Stimulated activated CD8-positive, alpha-beta memory T cell treated with anti-CD3 and anti-CD28 coated beads, Interleukin-7, amount 100 ng/mL, for 48 hours (primary cell): ENCODE measurements at places on chromosomes 16 and 17.

GRCh38 chr17:22470411-22471175 is 778.3 kb downstream of the KCNJ18 start:
- no peak for DNase-seq

GRCh38 chr16:21145738-21146137 is 4.9 kb downstream of the DNAH3 start:
- no peak for DNase-seq

DNA sequence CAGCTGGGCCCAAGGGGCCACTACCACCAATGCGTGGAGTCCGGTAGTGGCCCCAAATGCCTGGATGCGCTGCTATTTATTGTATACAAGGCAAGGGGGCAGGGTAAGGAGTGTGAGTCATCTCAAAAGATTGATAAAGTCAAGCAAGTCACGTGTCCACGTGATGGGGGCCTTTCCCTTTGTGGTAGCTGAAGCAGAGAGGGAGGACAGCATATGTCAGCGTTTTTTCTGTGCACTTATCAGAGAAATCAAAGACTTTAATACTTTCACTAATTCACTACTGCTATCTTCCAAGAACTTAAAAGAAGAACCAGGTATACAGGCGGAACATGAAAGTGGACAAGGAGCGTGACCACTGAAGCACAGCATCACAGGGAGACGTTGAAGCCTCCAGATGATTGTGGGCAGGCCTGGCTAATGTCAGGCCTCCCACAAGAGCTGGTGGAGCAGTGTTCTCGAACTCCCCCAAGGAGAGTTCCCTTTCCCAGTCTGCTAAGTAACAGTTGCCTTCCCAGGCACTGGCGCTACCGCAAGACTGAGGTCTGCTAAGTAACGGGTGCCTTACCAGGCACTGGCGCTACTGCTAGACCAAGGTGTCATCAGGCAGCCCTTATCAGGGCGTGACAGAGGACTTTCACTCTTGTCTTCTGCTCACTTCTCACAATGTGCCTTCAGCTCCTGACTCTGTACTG is 10.8 kb upstream of the ASB16 start:
- DNase-seq, result no peak

DNA sequence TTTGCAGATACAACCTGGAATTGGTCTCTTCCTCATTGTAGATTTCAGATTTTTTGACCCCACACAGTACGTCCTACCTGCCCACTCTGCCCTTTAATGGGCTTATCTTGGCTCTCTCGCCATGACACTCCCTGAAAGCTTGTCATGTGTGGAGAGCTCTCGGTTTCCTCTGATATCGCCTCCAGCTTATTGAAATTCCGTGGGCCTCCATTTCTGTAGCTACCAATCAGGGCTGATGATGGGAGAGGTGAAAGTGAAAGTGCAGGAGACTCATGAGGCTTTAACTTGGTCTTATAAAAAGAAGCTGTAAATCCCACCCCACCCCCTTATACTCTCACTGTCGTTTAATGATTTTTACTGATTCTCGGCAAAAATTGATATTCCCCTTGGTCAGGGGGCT is 17.7 kb downstream of the HOXB1 start:
- no peak for DNase-seq

DNA sequence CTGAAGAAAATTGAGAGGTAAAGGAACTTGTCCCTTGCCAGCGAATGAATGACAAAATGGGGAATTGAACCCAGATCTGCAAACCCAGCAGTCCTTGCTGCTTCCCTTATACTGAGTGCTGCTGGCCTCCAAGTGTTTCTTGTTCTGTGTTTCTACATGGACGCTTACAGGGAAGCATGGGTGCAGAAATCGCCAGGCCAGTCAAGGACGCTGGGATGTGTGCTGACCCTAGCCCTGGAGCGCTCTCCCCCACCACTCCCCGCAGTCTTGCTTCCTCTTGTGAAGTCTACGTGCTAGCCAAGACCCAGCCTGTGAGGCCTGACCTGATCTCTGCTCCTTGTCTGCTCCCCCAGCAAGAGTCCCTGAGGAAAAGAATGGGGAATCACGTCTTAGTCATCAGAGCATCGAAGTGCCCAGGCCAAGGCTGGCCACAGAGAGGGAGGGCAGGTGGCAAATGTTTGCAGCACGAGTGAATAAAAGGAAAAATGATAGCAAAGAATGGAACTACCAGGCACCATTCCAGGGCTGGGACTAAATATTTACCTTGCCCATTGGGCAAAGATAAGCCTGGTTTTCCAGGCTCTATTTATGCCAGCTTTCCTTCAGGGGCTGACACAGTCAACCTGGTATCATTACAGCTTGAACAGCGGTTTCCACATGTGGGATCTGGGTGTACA is 17.4 kb downstream of the CA4 start:
- no peak for DNase-seq

DNA sequence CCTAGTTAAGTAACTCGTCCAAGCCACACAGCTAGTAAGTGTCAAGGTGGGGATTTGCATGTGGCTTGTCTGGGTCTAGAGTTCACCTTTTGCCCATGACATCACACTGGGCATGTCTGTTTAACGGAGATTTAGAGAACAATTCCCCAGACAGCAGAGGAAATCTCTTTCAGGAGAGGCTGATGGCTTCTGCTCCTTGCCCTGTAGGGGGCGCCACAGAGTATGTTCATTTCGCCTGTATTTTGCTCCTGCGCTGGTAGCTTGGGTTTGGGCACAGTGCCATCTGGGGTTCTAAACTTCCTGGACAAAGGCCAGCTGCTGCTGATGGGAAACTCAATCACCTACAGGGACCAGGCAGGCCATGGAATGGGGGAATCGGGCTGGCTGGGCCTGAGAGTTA is 20.4 kb downstream of the OTOA start:
- DNase-seq, result no peak

- DNase-seq, result no peak
These were observed 90.2 kb upstream of the CBX4 start for GRCh38 chr17:79929257-79930061.

DNA sequence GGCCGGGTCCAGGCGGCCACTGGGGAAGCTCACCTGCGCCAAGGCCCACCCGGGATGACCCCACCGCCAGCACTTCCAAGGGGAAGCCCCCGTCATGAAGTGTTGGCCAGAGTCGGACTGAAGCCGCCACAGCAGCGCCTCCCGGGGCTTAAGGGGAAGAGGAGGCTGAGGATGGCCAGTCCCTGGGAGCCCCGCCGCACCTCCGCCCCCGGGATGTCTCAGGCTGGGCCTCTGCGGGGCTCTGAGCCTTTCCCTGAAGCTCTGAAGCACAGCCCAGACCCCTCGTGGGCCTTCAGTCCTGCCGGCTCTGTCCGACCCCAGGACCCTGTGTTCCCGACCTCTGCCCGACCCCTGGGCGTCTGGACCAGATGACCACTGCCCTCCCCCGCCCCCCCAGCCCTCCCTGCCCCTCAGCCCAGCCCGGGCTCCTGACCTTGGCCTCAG is 42.8 kb upstream of the ACSF3 start:
- no peak for DNase-seq

GRCh38 chr17:83171661-83172060 is 92.3 kb downstream of the METRNL start:
- DNase-seq, result no peak

GRCh38 chr16:79885320-79885719 is 284.8 kb upstream of the MAF start:
- no peak for DNase-seq

- DNase-seq, result no peak
These were observed 6.8 kb downstream of the OSGIN1 start for GRCh38 chr16:83959656-83960434.

- no peak for DNase-seq
These were observed 1.0 kb downstream of the LYRM1 start for GRCh38 chr16:20901436-20902112.

DNA sequence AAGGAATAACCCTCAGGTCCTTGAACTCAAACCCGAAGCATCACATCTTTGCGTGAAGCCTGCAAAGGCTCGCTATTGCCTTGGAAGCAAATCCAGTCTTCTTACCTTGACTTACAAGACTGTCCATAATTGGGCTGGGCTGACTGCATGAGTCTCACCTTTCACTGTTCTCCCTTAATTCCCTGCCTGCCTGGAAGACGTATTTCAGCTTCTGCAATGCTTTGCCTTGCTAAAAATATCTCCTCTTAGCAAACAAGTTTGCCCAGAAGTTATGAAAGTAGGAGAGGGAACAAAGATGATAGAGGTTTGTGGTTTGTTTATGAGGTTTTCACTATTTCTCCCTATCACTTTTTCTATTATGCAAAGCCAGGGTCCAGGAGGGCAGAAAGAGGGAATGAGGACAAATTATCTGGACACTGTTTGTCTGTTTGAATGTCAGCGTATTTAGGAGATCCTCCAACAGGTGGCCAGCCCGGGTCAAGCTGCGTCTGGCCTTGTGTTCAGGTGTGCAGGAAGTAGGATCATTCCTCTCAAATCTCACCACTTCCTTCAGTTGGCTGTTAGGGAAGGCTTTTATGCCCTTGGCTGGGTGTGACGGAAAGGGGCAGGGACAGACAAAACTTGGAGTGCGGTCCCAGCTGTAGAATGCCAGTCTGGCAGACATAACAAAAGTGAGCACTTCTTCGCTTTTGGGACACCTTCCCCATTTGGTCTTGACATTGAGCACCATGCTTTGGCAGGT is 488.9 kb downstream of the CDH13 start:
- DNase-seq, result no peak

GRCh38 chr17:77419547-77420094 is 278.9 kb downstream of the SEC14L1 start:
- no peak for DNase-seq

- no peak for DNase-seq
These were observed 345.8 kb downstream of the SOX9 start for GRCh38 chr17:72466606-72467005.

- DNase-seq, result no peak
These were observed 43.2 kb downstream of the GOSR1 start for GRCh38 chr17:30520436-30520835.

- no peak for DNase-seq
These were observed 3.2 kb downstream of the SMURF2 start for GRCh38 chr17:64658931-64659330.

DNA sequence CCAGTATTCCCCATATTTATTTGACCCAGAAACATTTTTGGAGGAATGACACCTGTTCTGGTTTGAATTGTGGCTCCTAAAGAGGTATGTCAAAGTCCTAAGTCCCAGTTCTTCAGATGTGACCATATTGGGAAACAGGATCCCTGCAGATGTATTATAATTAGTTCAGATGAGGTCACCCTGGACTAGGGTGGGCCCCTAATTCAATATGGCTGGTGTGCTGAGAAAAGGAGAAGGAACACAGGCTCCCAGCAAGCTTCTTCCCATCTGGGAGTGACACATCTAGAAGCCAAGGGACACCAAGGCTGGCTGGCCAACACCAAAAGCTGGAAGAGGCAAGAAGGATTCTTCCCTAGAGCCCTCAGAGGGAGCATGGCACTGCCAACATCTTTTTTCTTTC is 3.8 kb upstream of the GCSH start:
- DNase-seq, result no peak

DNA sequence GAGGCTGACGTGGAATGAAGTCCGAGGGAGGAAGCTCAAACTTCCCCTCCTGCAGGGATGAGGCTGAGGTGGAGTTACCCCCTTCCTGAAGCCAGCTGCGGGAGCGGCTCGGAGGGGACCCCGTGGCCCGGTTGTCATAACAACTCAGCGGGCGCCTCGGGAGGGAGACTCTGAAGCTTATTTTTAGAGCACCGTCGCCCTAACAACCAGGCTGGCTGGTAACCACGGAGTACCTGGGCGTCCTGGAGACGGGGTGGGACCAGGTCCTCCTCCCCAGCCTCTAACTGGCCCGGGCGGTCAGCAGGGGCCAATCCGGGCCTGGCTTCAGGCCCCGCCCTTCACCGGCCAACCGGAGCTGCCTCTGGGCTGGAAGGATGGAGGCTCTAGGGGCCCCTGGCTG is 27.7 kb downstream of the NECAB2 start:
- no peak for DNase-seq

DNA sequence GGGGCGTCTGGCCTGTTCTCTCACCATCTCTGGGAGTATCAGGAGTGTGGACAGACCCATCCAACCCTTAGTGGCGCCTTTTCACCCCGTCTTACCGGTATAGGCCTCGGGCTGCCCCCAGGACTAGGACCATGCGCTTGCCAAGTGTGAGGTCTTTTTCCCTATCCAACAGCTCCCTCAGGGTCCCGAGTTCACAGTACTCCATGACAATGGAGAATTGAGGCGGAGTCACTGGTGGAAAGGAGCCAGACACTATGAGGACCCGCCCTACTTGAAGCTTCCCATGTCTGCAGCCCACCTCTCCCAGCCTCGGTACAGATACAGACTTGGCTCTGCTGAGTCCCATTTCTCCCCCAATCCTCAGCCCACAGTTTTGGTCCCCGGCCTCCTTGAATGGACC is 15.9 kb upstream of the RFWD3 start:
- no peak for DNase-seq

DNA sequence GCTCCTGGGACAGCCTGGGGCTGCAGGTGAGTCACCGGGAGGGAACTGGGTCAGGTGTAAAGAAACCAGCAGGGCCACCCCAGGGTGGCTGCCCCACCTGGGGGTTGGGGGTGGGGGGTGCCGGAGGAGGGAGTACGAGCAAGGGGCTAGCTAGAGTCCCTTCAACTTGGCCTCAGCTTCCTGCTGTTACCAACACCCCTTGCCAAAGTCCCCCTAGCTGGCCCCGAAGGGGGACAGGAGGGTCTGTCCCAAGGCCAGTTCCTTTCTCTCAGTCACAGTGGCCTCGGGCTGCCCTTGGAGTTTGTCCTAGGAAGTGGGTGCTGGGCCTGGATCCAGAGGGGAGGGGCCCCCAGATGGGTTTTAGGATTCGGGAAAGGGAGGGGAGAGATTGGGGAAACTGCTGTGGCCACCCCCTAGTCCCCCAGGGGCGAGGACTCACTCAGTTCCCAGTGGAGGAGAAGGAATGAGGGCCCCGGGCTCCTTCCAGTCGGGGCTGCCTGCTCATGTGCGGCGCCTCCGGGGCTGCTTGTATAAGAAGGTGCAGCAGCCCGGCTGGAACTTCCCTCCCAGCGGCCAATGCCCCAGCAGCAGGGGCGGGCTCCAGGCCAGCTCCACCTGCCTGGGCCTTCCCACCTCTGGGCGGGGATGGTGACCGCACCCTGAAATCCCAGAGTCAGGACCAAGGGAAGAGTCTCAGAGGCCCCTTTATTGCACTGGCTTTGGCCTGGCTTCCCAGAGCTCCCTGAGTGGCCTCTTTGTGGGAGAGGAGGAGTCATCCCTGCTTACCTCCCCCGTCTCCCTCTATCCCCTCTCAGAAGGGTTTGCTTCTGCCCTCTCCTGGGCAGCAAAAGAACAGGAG is 7.3 kb downstream of the ARHGAP27 start:
- no peak for DNase-seq

- no peak for DNase-seq
These were observed 414.1 kb upstream of the SALL1 start for GRCh38 chr16:51565184-51565583.

DNA sequence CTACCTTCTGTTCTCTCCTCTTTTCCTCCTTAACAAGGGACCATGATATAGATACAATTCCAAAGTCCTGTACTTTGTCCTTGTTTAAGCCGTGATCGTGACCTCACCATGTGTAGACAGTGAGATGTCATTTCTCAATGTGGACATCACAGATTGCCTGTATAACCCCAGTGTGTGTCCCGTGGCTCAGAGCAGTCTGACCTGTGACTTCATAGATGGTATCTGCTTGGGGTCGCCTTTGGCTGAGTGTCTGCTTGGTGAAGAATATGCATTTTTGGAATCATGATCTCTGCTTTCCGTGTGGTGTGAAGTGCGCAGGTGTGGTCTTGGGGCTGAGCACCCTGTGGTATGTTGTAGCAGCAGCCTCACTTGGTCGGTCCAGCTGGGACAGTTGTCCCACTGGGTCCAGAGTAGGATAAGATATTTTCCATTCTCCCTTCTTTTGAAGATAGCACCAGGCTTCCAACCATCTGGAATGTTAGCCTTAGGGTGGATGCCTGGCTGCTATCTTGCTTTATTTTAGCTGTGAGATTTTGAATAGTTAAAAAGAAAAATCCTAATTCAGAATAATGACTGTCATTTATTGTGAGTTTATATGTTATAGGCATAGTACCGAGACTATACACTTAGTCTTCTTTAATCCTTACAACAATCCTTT is 13.4 kb downstream of the MSI2 start:
- no peak for DNase-seq
